Stimulated activated CD8-positive, alpha-beta memory T cell treated with anti-CD3 and anti-CD28 coated beads, Interleukin-2, amount 100 ng/mL, for 1 hour (primary cell): ENCODE measurements at places on chromosomes 11 and 22.

- no peak for DNase-seq
These were observed 95.4 kb downstream of the GRAMD1B start for GRCh38 chr11:123525511-123525918.

- no peak for DNase-seq
These were observed 157.8 kb downstream of the CCDC34 start for GRCh38 chr11:27205250-27205649.

- no peak for DNase-seq
These were observed 118.6 kb downstream of the WNT11 start for GRCh38 chr11:76087749-76088148.

DNA sequence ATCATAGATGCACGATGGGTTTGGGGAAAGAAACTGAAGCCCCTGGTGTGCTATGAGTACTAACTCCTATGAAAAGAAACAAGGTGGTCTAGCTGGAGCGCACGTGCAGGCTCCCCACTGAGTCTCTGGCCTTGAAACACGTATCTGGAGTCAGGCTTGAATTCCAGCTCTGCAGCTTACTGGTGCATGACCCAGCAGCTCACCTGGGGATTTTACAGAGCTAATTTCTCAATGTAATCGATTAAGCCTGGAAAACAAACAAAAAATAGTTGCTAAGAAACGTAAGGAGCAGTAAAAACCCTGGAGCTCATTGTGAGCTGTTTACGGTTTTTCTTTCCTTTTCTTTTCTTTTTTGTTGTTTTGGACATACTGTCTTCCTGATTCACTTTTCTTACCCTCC, 12.3 kb downstream of the KCNJ1 start:
- DNase-seq = no peak

- DNase-seq = no peak
These were observed 112.1 kb downstream of the TRIM29 start for GRCh38 chr11:120025606-120026335.

DNA sequence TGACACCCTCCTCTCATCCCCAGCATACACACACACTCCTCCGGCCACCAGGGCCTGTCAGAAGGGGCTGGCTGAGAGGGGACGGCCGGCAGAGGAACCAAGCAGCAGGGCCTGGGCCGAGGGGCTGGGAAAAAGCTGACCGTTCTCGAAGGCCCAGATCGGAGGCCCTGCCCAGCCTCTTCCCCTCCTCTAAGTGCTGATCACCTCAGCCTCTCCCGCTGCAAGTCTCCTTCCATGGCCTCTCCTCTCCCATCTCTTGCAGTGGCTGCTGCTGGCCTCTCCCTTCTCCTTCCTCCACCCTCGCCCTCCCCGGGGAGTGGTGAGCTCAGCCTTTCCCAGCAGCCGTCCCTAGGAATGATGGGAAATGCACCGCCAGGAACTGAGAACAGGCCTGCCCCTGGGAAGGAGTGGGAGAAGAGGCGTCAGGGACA, 39.6 kb downstream of the ARRB1 start:
- no peak for DNase-seq

DNA sequence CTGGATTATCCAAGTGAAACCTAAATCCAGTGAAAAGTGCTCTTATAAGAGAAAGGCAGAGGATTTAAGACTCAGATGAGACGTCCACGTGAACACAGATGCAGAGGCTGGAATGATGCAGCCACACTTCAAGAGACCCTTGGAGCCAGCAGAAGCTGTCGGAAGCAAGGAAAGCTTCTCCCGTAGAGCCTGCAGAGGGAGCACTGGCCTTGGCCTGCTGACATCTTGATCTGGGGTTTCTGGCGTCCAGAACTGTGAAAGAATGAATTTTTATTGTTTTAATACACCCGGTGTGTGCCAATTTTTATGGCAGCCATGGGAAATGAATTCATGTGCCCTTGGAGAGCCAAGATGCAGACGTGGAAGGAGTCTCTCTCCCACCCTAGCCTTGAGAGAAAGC, 407.0 kb upstream of the B3GAT1 start:
- no peak for DNase-seq

GRCh38 chr11:8408151-8408941, 144.7 kb upstream of the LMO1 start:
- no peak for DNase-seq

DNA sequence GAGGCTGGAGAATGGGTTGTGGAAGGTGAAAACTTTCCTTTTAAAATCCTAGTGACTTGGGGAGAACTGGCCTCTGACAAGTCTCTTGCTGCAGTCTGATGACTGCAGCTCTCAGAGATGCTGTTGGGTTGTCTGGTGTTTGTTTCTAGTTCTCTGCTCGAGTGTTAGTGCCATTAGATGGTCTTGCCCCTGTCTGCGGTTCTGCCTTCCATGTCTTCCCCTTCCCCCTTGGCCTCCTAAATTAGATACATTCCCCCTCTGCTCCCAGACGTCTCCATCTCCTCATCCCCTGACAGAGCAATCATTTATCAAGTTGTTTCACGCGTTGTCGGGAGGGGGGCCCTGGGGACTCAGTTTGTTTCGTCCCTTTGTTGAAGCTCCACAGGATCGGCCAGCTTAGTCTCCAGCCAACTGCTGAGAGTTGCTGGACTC, 67.7 kb downstream of the CECR2 start:
- DNase-seq = no peak
